Muscle of back (tissue), 13 donors: ENCODE measurements at places on chromosomes 2 and 18.

DNA sequence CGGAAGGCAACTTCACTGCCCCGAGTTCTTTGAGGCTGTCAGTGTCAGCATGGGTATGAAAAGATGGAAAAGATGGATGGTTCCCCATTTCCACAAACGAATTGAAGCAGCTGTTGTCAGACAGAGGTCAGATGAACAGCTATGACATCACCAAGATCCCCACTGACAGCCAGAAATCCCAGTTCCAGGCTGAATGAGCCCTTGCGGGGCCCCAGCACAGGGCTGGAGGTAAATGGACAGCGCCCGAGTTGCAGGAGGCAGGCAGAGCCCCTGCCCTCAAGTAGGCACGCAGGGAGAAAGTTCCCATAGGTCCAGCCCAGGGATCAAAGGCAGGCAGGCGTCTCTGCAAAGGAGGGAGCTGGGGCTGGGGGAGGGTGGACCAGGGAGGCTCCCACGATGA, 169.5 kb upstream of the AGAP1 start:
- no peak for DNase-seq

- DNase-seq = no peak
These were observed 840.1 kb upstream of the ID2 start for GRCh38 chr2:7841751-7842150.

DNA sequence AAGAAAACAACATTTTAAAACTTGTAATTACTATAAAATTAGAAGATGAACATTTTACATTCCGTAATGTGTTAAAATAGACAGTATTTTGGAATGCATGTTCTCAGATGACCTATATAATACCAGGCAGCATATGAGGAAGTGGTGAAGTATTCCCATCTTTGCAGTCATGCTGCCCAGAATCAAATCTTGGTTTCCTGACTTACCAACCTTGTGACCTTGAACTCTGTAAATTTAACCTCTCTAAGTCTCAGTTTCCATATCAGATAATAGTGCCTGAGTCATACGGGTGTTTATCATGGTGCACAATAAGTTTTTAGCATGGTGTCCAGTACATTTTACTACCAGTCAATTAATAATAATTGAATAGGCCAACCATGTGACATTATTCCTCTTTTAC, 7.3 kb upstream of the GALM start:
- DNase-seq = no peak

DNA sequence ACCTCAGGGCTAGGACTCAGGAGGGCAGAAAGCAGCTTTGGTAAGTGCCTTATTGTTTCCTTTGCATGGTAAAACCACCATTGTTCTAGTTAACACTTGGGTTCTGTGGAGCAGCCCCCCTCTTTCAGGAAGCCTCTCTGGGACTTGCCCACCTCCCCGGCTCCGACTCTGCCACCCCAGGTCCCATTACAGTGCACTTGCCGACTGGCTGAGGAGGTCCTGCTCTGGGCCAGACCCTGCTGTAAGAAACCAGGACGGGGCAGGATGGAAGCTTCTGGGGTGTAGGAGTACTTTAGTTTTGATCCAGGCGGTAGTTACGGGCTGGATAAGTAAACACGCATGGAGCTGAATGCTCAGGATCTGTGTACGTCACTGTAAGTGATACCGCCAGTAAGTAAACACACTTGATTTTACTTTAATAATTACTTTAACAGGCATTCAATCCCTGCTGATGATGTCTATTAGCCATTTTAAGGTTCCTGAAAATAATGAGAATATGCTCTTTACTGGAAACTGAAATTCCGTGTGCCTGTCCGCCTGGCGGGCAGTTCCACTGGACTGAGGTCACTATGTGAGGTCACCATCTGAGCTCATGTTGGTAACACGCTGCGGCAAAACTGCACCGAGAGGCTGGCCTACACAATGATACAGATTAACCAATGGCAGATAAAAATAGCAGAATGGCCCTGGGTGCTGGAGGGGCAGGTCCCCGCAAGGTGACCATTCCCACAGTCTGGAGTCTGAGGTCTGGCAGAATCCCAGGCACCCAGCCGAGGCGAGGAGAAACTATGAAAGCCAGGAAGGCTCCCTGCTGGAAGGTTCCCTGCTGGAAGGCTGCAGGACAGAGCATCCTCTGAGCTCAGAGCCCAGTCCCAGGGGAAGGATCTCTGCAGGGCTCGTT, 25.2 kb downstream of the HS1BP3 start:
- no peak for DNase-seq

GRCh38 chr2:206086716-206087350, 859 bp upstream of the INO80D start:
- DNase-seq = peak; percentile 26

DNA sequence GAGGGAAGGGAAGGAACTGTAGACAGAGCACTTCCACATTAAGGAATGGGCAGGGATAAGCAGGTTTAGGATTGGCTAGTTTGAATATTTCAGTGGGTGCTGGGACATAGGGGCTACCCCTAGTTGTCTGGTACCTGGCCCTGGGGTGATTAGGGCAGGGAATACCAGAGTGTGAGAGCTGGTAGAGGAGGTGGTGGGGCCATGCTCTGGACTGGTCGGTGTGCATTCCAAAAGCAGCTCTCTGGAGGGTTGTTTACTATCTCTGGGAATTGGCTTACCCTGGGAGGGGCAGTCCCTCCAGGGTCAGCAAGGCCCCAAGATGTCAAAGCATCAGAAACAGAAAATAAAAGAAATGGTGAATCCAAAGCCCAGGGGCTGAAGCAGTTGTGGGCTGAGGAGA, 103.8 kb downstream of the LAMA3 start:
- no peak for DNase-seq

GRCh38 chr2:109690457-109690821, 76.3 kb downstream of the SOWAHC start:
- no peak for DNase-seq

- no peak for DNase-seq
These were observed 19.9 kb upstream of the BCL2L11 start for GRCh38 chr2:111100765-111101162.

DNA sequence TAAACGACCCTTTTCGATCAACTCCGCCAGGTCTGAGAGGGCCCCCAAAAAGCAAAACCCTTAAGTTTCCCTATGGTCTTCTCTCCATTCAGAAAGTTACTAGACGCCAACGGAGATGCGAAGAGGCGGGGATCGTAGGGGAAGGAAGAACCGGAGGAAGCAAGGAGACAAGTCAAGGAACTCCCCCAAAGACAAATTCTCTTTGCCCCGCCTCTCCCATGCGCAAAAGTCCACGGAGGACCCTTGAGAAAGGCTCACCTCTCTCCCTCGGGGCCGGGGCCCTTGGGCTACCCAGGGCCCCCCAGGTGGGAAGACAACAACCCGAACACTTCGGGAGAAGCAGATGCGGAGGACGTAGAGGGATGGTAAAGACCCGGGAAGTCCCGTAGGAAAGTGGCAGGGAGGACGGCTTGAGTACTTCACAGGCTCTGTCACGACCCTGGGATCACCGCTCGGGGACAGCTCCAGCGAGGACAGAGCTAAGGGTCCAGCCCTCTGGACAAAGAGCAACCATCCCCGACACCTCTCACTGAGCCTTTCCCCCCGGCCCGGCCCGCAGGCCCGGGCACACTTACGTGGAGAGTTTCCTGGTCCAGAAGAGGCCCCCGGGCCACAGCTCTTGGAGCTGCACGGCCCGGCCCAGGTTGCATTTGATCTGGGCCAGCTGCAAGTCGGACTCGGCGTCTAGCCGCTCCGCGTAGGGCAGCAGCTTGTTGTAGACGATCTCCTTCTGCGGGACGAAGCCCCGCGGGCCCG, 647 bp downstream of the PSME4 start:
- DNase-seq = peak; percentile 27

DNA sequence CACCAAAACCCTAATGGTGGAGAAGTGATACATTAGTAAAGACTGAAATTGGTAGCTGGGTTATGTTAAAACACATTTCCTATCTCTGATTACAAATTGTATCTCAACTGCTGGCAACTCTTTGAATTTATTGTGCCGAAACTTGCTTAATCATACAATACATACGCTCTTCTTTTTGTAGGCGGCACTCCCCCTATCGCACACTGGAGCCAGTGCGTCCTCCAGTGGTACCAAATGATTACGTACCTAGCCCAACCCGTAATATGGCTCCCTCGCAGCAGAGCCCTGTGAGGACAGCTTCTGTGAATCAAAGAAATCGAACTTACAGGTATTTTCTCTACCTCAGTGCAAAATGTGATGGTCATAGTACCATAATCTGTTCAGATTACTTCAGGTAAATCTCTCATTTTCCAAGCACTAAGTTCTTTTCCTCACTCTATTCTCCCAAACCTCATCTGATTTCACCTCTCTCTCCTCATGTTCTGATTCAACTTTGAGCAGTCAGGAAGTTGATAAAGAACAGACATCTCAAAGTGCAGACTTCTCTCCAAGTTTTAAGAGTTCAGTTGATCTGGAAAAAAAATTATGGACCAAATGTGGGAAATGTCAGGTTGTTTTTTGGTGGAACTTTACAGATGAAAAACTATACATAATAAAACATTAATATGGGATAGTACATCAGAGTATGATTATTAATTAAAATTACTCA, 66.5 kb downstream of the ABI2 start:
- no peak for DNase-seq

DNA sequence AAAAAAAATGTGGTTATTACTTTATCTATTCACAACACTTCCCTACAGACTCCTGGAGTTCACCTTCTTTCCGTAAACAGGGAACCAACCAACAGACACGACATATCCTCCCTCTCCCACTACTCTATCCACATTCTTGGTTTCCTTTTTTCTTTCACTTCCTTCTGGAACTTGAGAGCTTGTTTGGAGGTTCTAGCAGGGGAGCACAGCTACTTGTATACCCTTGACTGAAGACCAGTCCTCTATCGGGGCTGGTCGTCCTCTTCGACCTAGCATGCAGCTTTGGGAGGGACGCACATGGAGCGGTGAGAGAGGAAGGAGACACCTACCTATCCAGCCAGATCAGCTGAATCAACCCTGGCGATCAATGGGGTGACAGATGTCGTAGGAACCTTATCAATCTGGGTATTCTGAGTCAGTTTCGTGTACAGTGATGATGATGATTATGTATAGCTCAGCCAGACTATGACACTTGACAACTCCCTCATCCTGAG, 43.5 kb upstream of the MSH2 start:
- DNase-seq = no peak

GRCh38 chr18:31070206-31070605, 27.7 kb upstream of the DSC3 start:
- DNase-seq = no peak

DNA sequence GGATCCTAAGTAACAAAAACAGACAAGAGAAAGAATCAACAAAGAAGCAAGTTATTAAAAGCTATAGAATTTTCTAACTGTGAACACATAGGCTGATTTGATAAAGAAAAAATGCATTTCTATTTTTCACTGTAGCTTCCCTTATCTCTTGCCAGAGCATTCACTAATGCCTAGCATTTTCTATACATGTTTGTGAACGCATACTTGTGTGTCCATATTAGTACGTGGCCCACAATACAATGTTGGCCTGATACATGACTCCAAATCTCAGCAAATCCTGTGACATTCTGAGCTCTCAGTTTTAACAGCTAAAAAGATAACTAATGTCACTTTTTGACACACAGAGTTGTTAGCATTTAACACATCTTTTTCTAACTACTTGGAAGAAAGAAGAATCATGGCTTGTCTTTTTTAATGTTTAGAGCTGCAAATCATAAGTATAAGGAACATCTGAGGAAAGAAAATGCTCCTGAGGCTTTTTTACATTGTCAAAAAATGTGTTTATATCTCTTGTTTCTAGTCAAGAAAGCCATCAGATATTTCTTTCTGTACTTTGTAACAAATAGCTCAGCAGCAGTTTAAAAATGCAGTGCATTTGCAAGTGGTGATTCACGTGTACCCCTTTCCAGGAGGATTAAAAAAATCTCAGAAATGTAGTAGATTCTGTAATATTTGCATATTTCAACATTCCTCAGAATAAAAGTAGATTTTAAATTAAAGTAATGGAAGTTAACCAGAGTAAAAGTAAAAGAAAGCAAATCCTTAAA, 1646.8 kb upstream of the TMEFF2 start:
- peak; percentile 23 for DNase-seq

DNA sequence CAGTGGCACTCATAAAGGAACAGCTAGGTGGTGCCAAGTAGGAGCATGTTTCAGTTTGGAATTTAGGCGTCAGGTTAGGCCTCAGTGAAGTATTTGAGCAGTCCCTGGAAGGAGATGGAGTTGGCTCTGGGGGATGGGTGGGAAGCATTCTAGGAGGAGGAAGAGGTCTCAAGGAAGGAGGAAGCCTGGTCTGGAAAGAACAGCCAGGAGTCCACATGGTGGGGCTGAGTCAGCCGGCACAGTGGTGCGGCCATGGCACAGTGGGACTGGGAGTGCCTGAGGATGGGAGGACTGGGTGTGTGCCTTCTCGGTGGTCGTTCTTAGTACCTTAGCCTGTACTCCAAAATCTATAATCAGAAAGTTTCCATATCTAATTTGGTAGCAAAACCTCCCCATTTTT, 373.3 kb downstream of the PTPRM start:
- DNase-seq = no peak

DNA sequence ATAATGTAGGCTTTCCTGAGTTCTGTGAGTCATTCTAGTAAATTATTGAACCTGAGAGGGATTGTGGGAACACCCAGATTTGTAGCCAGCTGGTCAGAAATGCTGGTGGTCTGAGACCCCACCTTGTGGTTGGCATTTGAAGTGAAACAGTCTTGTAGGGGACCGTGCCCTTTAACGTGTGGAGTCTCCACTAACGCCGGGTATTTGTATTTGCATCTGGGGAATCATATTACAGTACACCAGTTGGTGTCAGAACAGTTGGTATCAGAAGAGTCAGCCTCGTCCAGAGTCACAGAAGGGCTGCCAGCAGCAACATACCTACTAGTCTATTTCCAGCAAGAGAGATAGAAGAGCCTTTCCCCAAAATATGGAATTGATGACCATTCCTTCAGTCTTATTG, 38.3 kb upstream of the PTPN4 start:
- peak; percentile 45 for DNase-seq

- DNase-seq = no peak
These were observed 37.2 kb upstream of the DNMT3A start for GRCh38 chr2:25378731-25379490.

GRCh38 chr18:78416853-78417252, 562.8 kb upstream of the SALL3 start:
- no peak for DNase-seq

- DNase-seq = no peak
These were observed 71.1 kb upstream of the MAP4K3 start for GRCh38 chr2:39508198-39508597.

GRCh38 chr2:177577075-177577474, 184.5 kb downstream of the AGPS start:
- DNase-seq = no peak

DNA sequence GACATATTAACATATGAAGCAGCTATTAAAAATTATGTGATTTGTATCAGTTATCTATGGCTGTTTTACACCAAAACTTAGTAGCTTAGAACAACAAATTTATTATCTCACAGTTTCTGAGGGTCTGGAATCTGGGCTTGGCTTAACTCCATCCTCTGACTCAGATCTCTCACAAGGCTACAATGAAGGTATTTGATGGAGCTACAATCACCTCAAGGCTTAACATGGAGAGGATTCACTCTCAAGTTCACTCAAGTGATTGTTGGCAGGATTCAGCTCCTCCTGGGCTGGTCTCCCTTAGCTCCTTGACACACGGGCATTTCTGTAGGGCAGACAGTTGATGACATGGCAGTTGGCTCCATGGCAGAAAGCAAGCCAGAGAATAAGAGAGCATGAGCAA, 133.0 kb upstream of the SLC14A2 start:
- no peak for DNase-seq
